ENCODE measurements at places on chromosomes 13 and 19.

DNA sequence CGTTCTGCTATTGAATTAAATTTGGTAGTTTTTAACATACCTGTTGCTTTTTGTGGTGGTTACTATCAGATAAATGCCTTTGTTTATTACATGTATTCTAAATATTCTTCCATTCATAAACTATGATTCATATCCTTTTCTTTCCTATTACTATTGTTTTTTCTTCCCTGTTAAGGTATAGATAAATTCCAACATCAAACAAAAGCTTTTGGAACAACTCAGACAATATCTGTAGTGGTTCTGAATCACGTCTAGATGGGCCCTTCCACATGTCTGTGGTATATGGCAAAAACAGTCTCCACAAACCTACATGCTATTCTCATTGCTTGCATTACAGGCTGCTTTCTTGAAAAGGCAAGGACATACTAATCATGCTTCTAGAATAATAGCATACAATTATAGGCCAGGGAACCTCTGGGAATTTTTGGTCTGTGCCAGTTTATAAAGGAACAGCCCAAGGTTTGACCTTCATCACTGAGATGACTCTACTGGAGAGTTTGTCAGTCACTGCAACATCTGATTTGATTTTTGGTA, 6.4 kb downstream of the LRCH1 start:
- no peak for DNase-seq

DNA sequence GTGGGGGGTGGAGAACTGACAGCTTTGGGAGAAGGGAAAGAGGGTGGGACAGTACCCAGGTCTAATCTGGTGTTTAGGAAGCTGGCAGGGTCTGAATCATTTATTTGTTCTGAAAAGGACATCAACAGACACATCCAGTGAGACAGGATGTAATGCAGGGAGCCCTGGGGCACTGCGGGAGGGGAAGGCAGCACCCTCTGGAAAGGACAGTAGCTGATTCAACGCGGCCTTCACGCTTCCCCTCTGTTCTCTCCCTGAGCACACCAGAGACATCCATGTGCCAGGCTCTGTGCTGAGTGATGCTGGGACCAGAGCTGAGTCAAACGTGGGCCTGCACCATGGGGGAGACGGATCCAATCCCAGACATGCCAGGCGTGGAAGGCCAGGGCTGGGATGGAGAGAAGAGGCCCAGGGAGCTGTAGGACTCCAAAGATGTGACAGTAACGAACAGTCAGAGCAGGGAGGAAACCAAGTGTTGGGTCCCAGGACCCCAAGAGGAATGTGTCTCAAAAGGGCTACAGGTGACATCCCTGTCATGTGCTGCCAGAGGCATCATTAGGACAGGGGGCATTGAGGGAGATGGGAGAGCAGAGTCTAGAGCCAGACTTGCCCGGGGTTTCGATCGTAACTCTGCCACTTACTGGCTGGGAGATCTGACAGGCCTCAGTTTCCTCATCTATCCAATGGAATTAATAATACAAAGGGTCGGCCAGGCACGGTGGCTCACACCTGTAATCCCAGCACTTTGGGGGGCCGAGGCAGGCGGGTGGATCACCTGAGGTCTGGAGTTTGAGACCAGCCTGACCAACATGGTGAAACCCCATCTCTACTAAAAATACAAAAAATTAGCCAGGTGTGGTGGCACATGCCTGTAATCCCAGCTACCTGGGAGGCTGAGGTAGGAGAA, 1.7 kb downstream of the ETFB start:
- DNase-seq: no peak

GRCh38 chr13:108477376-108477775, 152.0 kb upstream of the MYO16 start:
- DNase-seq: no peak

GRCh38 chr19:18879579-18880373, 16.2 kb downstream of the CERS1 start:
- DNase-seq: no peak

DNA sequence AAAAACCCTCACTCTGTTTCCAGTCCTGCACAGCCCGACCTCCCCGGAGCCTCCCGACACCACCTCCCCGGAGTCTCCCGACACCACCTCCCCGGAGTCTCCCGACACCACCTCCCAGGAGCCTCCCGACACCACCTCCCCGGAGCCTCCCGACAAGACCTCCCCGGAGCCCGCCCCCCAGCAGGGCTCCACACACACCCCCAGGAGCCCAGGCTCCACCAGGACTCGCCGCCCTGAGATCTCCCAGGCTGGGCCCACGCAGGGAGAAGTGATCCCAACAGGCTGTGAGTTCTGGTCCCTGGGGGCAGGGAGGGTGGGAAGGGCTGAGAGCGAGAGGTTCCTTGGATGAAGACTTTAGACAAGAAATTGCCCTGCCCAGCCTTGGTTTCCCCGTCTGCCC, 5.4 kb downstream of the MADCAM1 start:
- DNase-seq: no peak

GRCh38 chr19:4501691-4502090, 16.6 kb downstream of the PLIN4 start:
- no peak for DNase-seq

DNA sequence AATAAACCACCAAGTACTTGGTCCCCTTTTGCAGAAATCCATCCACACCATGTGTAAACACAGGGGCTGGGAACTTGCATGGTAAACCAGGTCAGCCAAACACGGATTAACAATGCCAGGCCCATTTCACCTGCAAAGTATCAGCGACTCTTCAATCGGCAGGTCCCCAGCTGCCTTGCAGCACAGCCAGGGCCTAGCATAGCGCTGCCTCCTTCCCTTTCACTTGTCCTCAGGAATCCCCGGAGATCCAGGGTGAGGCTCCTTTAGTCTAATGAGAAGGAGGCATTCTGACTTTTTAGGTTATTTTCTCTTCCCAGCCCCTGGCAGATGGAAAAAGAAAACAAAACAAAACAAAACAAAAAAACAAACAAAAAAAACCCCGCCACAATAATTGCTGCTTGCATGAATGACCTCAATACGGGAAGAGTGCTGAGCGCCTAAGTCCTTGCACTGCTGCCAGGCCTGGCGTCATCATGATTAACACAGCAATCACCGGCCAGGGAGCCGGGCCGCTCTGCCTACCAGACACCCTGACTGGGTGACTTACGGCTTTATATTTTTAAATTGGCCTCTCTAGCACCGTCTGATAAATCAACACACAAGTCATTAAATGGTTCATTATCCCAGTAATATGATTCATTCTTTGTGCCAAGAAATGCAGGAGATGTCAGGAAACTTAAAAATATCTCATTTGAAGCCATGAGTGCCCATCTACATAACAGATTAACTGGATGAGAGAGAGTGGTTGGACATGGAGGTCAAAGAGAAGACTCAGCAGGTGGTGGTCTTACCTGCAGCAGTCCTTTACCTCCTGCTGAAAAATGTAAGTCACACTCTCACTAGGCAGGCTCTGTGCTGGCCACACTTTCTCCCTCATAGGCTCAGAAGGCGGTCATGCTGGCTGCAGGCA, 692.7 kb downstream of the UQCRFS1 start:
- DNase-seq: no peak

- DNase-seq: no peak
Observed at GRCh38 chr13:28248080-28248479, 109.7 kb downstream of the PAN3 start.

DNA sequence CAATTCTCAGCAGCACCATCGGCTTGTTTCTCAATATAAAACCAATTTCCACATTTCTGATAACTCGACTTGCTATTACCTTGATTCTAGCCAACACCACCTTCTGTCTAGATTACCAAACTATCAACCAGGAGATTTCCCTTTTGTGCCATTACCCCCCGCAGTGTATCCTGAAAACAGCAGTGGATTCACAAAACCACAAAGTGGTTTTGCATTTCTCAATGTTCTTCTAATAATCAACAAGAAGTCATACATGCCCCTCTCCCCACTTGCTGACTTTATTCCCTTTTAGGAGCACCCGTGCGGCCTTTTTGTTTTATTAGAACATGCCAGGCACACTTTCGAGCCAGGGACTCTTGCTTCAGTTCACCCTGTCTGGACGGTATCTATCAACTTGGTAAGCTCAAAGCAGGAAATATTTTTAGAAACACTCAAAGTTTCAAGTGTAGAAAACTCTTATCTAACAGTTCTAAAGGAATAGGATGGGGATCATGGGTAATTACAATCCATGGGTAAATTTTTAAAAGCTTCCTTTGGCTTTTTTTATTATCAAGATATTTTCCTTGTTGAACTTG, 967.4 kb downstream of the EFNB2 start:
- DNase-seq: no peak

DNA sequence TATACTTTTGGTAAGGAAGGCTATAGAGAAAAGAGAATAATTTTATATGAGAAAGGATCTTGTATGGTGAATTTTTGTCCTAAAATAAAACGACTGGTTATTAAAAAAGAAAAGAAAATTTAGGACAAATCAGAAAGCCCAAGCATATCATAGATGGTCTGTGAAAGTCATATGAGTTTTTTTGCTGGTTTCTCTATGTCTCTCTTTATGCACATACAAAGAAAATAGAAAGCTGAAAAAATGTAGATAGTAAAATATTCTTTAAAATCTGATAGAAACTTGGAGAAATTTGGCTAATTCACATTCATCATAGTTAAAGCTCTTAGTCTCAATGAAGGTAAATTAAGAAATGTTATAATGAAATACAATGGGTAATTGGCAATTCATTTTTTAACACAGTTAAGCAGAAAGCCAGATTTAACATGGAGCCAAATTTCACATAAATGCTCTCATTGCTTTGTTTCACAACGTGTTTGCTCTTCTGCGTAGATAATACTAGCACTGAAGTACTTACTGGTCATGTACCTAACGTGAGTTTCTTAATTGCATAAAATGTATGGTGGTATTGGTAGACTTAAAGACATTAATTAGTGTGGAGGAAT, 621.5 kb upstream of the ATXN8OS start:
- no peak for DNase-seq

DNA sequence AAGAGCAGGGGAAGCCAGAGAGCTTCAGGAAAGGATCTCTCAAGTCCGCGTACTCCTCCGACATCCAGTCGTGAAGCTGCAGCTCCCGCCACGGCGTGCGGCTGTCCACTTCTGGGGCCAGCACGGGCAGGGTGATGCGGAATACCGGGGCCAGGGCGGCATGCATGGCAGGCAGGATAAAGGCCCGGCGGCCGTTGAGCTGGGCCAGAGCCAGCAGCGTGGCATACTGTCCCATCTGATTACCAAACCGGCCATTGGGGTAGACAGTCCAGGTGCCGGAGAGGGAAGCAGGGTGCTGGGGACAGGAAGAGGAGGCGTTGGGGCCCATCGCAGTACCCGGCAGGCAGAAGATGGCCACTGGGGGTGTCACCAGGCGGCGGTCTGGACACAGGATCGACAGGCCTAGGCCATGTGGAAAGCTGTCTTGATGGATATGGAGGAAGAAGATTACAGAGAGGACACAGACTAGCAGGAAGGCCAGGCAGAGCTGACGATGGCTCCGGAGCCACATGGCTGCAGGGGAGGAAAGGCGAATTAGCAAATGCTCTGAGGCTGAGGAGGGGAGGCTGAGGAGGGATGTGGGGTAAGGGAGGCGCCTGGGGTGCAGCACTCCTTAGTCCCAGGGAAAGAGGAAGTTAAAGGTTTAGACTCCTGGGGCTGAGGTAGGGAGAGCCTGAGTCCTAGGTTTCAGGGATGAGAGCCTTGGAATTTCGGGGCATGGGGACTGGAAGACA, 1.5 kb downstream of the FUT1 start:
- DNase-seq: no peak

DNA sequence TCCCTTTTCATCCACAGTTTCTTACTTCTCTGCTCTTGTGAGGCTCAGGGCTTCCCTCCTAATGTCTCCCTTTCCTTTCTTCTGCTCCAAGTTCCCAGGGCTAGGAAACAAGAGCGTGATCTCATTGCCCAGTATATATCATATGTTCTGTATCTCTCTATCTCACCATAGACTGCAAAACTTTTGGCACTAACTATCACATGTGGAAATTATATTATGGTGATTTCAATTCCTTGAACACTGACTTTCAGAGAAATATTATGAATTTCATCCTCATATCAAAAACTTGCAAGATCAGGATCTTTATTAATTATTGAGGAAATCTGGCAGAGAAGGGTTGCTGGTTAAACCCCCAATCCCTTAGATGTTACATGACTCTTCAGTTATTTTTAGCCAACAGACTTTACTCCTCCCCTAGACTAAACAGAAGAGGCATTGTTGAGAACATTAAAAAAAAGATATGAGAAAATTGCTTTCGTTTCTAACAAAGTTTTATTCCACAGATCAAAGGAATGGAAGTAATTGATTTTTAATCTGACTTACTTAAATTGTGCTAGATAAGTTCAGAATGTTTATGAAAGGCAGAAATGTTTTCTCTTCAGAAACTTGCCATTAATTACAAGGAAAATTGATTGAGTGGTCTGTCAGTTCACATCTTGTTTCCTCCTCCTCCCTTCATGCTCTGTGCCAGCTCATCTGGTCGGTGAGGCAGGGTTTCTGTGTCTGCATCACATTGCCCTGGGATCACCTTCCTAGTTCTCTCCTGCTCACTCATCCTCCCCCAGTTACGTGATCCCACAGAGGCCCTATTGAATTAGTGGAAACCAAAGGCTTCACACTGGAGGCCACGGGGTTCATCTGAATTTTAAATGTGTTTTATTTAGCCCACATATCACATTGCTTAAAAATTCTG, 378.5 kb downstream of the LMO7 start:
- no peak for DNase-seq

GRCh38 chr19:38836983-38837626, 5.5 kb upstream of the ECH1 start:
- DNase-seq: no peak

- DNase-seq: no peak
Observed at GRCh38 chr19:54882758-54883157, 8.7 kb downstream of the FCAR start.

DNA sequence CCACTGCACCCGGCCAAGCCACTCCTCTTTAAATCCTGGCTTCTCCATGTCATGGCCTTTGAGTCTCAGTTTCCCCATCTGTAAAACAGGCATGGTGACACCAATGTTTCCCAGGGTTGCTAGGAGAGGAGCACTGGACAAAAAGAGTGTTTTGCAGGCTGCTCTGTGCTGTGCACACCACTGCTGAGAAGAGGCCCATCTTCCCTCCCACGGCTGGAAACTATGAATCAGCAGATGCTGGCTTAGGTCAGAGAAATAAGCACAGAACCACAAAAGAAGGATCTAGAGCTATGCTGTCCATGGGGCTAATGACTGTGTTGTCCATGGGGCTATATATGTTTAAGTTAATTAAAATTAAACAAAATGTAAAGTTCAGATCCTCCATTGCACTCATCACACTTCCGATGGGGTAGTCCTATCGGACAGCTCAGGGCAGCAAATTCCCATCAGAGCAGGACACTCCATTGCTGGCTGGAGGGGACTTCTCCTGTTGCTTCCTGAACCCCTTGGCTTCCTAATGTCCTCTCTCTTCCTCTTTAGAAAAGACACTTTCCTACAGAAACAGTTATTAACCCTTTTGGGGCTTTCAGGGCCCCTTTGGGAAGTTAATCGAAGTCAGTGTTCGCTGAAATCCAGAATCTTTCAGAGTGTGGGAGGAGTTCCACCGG, 37.1 kb downstream of the TSHZ3 start:
- DNase-seq: peak; percentile 10
